Cardiac septum (tissue), 1 donor: ENCODE measurements at places on chromosomes 12 and 14. TPM values are rescaled to one million over a fixed set of nuclear protein-coding genes. Genes with fewer than 3 reads are reported as not detected.

DNA sequence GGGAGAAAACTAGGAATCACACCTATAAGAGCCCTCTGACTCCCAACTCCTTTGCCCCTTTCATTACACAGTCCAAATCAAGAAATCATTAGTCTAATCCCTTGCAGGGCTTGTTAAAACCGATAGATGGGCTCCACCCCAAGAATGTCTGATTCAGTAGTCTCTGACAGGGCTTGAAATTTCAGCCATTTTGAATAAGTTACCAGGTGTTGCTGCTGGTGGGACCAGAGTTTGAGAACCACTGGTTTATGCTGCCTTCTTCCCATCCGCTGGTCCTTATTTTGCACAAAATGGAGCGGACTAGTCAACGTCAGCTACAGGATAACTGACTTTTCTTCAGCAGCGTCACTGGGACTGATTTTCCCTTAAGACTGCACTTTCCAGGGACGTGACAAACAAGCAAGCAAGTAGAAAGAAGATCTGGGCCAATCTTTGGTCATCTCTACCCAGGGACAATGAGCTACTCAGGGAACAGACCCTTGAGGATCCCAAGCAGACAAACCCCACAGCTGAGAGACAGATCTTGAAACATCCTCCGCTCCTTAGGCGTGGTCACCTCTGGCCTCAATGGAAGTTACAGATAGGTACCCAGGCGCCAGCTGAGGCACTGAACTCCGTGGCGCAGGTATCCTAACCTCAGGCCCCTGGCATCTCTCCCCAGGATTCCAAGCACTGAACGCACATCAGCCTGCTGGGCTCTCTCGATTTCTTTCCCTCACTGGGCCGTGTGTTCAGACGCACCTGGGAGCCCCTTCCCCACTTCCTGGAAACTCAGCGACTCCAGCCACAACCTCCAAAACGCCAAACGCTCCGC lies 900 bp downstream of the KCTD10 start:
- no peak for DNase-seq

DNA sequence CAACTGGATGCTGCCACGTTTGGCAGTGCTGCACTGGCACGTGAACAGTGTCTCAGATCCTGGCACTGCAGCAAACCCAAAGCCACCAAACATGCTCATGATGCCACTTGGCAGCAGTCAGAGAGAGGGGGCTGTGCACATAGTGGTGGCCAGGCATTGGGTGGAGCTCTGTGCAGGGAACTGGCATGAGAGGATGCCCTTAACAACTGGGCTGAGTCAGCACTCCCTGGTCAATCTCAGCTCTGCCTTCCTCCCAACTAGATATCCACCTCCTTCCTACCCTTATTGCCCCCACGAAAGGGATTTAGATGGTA lies 37.0 kb downstream of the ZFHX2 start:
- DNase-seq, result no peak

DNA sequence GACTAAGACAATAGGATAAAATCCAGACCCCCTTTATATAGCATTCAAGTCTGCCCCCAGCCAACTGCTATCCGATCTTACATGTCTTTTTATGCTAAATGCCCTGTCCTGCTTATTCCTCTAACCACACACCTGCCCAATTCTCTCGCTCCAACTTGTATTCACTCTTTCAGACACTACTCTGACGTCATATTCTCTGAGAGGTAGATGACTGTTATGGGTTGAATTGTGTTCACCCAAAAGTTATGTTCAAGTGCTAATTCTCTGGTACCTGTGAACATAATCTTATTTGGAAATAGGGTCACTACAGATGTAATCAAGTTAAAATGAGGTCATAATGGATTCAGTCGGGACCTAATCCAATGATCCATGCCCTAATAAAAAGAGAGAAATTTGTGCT lies 84.0 kb upstream of the PTPRR start:
- DNase-seq, result no peak

The NEK9 gene
- total RNA-seq, result 115 TPM

The TAS2R7 gene
- not detected for total RNA-seq
